ENCODE measurements at places on chromosomes 12 and 14.

GRCh38 chr12:76033081-76034011, 1.8 kb upstream of the PHLDA1 start:
- no peak for DNase-seq
- peaks cover 21% of the 10 kb centered on the region for H3K4me1 ChIP-seq
- H3K4me3 ChIP-seq, result peak overlapping the region; percentile 87
- H3K36me3 ChIP-seq, result no peaks in the 10 kb centered on the region

GRCh38 chr14:96648506-96649326, 146.5 kb downstream of the PAPOLA start:
- H3K27ac ChIP-seq, result no peak overlapping the region
- DNase-seq, result no peak
- H3K36me3 ChIP-seq, result no peaks in the 10 kb centered on the region
- no peaks in the 10 kb centered on the region for H3K4me1 ChIP-seq

GRCh38 chr14:97956581-97957340, 1159.6 kb downstream of the VRK1 start:
- no peak for DNase-seq
- no peak overlapping the region for H3K27ac ChIP-seq
- no peaks in the 10 kb centered on the region for H3K27me3 ChIP-seq
- H3K36me3 ChIP-seq, result no peaks in the 10 kb centered on the region

DNA sequence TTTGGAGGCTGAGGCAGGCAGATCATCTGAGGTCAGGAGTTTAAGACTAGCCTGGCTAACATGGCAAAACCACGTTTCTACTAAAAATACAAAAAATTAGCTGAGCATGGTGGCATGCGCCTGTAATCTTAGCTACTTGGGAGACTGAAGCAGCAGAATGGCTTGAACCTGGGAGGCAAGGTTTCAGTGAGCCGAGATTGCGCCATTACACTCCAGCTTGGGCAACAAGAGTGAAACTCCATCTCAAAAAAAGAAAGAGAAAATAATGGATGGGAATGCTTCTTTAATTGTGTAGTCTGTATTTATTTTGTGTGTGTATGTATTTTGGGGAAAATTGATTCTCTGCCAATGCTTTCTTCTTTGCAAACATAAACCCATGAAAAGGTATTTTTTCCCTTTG, 32.5 kb downstream of the SRGAP1 start:
- no peak overlapping the region for H3K4me3 ChIP-seq
- no peaks in the 10 kb centered on the region for H3K27me3 ChIP-seq
- no peaks in the 10 kb centered on the region for H3K4me1 ChIP-seq
- DNase-seq, result no peak
- no peaks in the 10 kb centered on the region for H3K36me3 ChIP-seq

DNA sequence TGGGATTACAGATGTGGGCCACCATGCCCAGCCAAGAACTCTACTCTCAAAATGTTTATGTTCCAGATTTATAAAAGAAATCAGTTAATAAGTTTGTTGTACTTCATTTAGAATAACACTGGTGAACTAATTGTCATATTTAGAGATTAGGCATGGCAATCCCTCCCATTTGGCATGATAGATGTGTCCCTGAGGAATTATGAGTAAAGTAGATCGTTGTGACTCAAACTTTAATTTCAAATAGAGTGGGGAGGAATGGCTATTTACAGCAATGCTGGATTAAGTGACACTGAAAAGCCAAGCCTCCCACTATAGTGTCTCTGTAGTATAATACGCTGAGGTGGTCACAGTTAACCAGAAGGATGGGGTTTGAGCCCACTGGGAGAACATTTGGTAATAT, 39.3 kb upstream of the RTRAF start:
- H3K4me3 ChIP-seq, result no peak overlapping the region
- no peaks in the 10 kb centered on the region for H3K27me3 ChIP-seq
- H3K36me3 ChIP-seq, result peaks cover 33% of the 10 kb centered on the region
- no peak overlapping the region for H3K27ac ChIP-seq
- DNase-seq, result no peak

GRCh38 chr12:6316921-6317692, 6.6 kb downstream of the PLEKHG6 start:
- no peaks in the 10 kb centered on the region for H3K4me1 ChIP-seq
- no peaks in the 10 kb centered on the region for H3K27me3 ChIP-seq
- DNase-seq, result no peak
- no peak overlapping the region for H3K27ac ChIP-seq
- no peaks in the 10 kb centered on the region for H3K36me3 ChIP-seq

DNA sequence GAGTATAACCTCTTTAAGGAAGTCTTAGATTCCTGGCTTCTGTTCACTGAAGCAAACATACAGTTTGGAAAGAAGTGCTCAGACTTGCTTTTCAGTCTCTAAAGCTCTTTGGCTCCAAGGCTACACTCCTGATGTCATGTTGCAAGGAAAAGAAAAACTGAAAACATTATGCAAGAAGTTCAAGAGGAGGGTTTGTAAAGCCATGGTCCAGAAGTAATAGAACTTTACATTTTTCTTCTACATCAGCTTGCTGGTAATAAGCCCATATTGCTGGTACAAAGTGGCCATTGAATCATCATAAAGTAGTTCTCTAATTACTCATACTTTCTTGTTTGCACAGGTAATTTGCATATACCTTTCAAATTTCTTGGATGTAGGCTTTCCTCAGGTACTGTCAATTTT, 83.6 kb downstream of the BBS10 start:
- peaks cover 4% of the 10 kb centered on the region for H3K4me1 ChIP-seq
- H3K4me3 ChIP-seq, result no peak overlapping the region
- no peak for DNase-seq

DNA sequence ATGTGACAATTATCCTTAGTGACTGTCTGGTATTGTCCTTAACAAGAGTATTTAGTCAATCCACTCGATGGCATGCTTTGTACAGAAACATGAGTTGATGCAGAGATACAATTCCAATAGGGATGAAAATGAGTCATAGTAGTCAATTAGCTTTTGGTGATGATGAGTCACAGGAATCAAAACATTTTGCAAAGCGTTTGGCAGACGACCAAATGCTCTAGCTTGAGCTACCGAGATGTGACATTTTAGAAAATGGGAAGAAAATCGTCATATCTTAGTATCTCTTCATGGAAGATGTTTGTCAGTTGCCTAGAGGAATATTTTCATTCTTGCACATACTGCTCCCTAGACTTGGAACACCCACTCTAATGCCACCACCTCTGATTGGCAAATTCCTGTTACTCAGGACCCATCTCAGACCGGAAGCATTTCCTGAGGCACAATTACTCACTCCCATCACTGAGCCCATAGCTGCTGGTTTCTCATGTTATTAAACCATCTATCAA, 95.0 kb downstream of the LMNTD1 start:
- H3K27ac ChIP-seq, result no peak overlapping the region
- no peaks in the 10 kb centered on the region for H3K27me3 ChIP-seq
- no peak for DNase-seq
- H3K4me3 ChIP-seq, result no peak overlapping the region
- H3K4me1 ChIP-seq, result no peaks in the 10 kb centered on the region
- no peaks in the 10 kb centered on the region for H3K36me3 ChIP-seq

DNA sequence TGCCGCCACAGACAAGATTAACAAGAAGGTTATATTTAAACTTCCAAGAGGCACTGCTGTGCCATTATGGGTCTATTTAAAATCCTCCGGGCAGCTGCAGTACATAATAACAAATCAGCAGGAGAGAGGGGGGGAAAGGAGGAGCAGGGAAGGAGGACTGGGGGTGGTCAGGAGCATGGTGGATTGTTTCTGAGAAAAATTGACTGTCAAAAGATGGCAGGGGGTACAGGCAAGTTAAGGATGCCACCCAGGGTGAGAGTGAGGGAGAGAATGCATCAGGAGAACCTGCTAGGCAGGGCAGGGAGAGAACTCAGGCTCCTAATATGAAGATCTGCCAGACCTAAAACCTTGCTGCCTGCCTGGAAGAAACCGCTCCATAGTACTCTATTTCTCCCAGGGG, 181.8 kb downstream of the GRIN2B start:
- H3K4me3 ChIP-seq, result no peak overlapping the region
- H3K36me3 ChIP-seq, result no peaks in the 10 kb centered on the region
- H3K27me3 ChIP-seq, result no peaks in the 10 kb centered on the region
- no peak for DNase-seq
- no peak overlapping the region for H3K27ac ChIP-seq

- no peak for DNase-seq
- peaks cover 82% of the 10 kb centered on the region for H3K36me3 ChIP-seq
- H3K27me3 ChIP-seq, result no peaks in the 10 kb centered on the region
- no peak overlapping the region for H3K4me3 ChIP-seq
- H3K4me1 ChIP-seq, result no peaks in the 10 kb centered on the region
Observed at GRCh38 chr12:42315108-42315507, 10.8 kb downstream of the ZCRB1 start.

Measured in heart left ventricle (tissue), 16 donors.